ENCODE measurements at places on chromosomes 6 and 20.

- no peak for DNase-seq
Observed at GRCh38 chr6:56370127-56370540, 122.8 kb upstream of the COL21A1 start.

- DNase-seq, result no peak
Observed at GRCh38 chr6:75946146-75946831, 126.2 kb downstream of the IMPG1 start.

DNA sequence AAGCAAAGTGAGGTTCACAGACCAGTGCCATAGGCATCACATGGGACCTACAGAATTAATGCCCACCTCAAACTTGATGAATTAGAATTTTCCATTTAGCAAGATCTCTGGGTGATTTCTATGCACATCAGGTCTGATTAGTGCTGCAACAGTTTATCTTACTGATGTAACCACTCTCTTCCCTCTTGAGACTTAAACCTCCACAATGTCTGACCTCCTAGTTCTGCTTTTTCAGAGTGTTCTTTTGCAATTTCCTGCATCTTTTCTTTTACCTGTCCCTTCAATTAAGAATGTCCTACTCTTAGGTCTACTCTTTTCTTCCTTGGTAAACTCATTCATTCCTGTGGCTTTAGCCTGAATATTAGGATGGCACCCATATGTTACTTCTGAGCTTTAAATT lies 615.3 kb downstream of the TFAP2A start:
- DNase-seq, result no peak

- no peak for DNase-seq
Observed at GRCh38 chr6:89655122-89655521, 16.6 kb upstream of the LYRM2 start.

DNA sequence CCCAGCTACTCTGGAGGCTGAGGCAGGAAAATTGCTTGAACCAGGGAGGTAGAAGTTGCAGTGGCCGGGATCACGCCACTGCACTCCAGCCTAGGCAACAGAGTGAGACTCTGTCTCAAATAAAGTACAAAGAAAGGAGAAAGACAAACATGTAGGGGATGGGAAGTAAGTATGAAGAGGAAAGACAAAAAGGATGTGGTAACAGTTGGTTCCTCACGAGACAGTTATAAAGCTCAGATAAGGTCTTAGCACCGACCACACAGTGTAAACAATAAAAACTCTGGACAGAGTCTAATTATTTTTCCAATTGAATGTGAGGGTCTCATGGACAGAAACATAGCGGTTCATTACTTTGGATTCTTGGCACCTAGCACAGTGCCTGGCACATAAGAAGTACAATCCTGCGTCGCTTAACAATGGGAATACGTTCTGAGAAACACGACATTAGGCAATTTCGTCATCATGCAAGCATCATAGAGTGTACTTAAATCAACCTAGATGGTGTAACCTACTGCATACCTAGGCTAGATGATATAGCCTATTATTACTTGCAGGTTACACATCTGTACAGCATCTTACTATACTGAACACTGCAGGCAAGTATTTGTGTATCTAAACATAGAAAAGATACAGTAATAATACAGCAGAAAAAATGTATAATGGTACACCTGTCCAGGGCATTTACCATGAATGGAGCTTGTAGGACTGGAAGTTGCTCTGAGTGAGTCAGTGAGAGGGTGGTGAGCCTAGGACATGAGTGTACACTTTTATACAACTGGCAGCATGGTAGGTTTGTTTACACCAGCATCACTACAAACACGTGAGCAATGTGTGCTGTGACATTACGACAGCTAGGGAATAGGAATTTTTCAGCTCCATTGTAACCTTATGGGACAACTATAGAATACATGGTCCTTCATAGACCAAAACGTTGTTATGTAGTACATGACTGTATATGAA lies 38.2 kb downstream of the MBOAT1 start:
- no peak for DNase-seq

GRCh38 chr20:57420571-57421252 lies 29.5 kb downstream of the RBM38 start:
- DNase-seq, result no peak

- no peak for DNase-seq
Observed at GRCh38 chr20:60108397-60108796, 150.2 kb downstream of the CDH26 start.

- no peak for DNase-seq
Observed at GRCh38 chr20:25061103-25061799, 3.3 kb upstream of the ACSS1 start.

DNA sequence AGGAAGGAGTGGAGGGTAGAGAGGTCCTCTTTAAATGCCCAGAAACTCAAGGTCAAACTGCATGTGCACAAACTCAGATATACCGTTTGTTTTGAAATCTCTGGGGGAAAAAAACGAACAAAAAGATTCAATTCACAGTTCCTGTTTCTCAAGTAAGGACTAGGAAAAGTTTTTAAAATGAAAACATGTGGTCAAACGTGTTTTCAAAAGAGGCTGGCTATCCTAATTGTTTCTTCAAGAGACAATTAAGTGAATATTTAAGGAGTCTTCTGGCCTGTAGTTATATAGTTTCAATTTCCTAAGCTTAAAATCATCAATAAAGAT lies 3.1 kb downstream of the RSPO3 start:
- no peak for DNase-seq

DNA sequence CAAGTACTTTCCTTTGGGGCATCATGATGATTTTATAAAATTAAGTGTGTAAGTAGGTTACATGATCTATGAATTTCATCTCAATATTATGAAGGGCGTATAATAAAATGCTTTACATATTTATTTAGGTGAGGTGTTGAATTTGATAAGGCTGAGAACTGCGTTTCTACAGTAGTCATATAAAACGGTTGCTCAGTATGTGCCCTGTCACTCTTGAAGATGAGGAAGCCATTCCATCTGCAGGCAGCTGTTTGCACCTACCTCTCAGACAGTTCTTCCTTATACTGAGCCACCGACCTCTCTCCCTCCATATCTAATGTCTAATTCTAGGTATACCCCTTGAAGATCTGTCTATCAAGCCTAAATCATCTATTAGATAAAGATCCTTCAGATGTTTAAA lies 16.1 kb downstream of the NCOA7 start:
- no peak for DNase-seq

- DNase-seq, result no peak
Observed at GRCh38 chr20:15242773-15243172, 905.4 kb upstream of the FLRT3 start.

GRCh38 chr20:62780696-62781095 lies 15.6 kb upstream of the MRGBP start:
- DNase-seq, result no peak

DNA sequence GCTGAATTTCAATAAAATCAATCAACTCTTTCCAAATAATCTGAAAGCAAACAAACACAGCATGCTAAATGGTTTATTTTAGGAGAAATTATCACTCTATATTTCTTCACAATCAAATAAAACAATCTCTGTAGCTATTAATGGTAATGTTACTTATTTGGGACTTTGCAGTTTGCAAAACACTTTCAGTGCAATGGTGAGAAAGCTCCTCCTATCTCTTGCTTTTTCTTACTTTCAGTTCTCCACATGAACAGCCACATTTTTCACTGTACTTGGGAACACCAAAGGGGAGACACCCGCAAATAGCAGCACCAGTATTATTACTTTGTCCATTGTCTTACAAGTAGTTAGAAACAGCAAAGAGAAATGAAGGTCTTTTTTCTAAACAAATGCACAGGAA lies 92.4 kb downstream of the DST start:
- no peak for DNase-seq

- no peak for DNase-seq
Observed at GRCh38 chr6:158868122-158868480, 48.9 kb upstream of the EZR start.

DNA sequence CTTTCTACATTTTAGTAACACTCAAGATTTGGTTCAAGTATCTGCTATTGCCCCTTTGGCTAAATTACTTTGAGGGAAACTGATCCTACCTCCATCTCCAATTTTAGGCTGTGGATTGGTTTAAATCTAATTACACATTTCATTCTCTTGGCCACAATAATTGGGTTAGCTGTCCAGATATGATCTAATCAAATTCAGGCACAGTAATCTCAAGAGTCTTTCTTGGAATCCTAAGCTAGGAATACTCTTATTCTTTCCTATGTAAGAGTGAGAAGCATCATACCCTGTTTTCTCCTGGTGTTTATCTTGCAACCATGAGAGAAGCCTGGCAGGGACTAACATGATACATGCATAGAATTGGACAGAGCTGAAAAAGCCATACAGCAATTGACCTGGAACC lies 300.4 kb upstream of the MARCKS start:
- DNase-seq, result no peak

DNA sequence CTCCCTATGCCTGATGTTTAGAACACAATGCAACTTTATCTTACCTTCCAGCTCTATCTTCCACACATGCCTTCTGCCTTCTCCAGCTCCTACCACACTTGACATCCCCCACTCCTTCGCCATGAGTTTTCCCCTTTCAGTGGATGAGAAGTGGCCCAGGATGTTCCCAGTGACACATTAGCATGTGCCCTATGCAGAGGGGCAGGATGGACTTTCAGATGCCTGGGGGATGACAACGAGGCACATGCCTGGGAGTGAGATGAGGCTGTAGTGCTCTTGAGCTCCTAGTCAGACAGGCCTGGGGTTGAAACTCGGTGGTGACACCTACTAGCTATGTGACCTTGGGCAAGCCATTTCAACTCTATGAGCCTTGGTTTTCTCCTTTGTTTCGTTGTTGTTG lies 20.1 kb upstream of the SLC32A1 start:
- DNase-seq, result no peak

- peak; percentile 20 for DNase-seq
Observed at GRCh38 chr20:52379723-52380336, 188.3 kb upstream of the ZFP64 start.

DNA sequence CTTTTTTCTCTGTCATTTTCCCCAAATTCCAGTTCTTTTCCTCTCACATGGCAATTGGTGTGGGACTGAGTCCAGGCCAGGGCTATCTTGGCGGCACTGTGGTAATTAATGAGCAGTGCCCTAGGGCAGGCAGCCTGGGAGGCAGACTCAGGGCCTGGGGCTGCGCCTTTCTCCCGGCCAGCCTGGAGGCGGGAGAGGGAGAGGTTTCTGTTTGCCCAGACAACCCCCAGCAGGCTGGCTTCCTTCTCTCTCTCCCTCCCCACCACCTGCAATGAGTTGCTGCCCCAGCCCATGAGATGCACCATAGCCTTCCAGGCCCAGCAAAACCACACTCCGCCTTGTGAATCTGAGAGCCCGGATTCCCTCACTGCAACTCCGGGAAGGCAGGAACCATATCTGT lies 15.1 kb upstream of the CCDC167 start:
- no peak for DNase-seq

- DNase-seq, result no peak
Observed at GRCh38 chr6:142881290-142881689, 63.7 kb downstream of the HIVEP2 start.

All from stimulated activated CD4-positive, alpha-beta T cell treated with anti-CD3 and anti-CD28 coated beads, TNF-alpha, amount 100 ng/mL, for 24 hours (primary cell).